ENCODE measurements at places on chromosomes 13 and 19.

DNA sequence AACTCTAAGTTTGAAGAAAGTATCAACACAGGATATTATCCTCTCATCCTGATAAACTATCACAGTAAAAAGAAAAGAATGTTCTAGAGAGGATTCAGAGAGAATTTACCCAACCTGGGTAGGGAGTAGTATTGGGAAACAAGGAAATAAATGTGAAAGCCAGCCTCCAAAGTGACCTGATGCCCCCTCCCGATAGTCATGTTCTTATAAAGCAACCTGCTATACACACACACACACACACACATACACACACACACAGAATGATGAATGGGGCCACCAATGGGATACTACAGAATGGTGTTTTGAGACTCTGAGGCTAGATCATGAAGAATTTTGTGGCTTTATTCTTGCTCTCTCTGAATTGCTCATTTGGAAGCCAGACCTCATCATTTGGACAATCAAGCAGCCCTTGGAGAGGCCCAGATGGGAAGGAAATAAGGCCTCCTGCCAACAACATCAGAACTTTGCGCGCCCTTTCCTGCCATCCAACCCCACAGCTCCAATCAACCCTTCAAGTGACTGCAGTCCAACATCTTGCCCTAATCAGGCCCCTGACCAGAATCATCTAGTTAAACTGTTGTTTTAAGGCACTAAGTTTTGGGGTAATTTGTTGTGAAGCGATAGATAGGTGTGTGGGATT, 807.9 kb upstream of the ARGLU1 start:
- DNase-seq = no peak

GRCh38 chr13:85236413-85236812, 562.8 kb downstream of the SLITRK6 start:
- no peak for DNase-seq

GRCh38 chr19:45667620-45668341, at the start of gene GIPR:
GIPR (plus strand) TSS chr19:45668221; CDS start chr19:45669521, 1,300 bp downstream.
- peak; percentile 51 for DNase-seq

DNA sequence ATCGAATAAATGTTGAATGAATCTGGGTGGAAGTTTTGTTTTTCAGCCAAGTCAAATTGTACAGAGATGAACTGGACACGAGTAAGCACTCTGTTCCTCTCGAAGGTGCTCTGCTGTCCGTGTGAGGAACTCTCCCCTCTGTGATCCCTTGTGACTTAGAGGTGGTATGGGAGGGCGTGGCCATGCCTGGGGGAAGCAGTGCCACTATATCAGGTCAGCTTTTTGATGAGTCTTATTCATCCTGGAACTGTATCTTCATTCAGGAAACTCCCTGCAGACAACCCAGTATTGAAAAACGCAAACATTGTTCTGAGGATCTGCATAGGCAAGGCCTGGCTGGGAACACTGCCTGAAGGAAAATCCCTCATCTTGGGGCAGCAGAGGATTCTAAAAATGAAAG, 45.7 kb upstream of the FLT1 start:
- DNase-seq = no peak

DNA sequence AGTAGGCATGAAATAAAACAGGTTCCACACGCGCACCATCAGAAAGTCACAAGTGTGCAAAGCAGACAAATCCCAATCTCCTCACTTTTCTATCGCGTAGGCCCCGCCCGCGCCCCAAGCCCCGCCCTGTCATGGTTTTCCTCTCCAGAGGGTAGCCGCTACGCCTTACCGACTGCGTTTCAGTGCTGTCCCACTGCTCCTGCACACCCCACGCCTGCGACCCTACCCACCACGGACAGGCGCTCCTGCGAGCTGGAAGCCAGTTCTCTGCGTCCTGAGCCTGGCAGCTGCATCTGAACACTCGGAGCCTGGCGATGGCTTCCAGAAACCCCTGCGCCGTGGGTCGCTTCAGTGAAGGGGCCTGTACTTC, 379 bp upstream of the ZNF470 start:
- DNase-seq = peak; percentile 67

DNA sequence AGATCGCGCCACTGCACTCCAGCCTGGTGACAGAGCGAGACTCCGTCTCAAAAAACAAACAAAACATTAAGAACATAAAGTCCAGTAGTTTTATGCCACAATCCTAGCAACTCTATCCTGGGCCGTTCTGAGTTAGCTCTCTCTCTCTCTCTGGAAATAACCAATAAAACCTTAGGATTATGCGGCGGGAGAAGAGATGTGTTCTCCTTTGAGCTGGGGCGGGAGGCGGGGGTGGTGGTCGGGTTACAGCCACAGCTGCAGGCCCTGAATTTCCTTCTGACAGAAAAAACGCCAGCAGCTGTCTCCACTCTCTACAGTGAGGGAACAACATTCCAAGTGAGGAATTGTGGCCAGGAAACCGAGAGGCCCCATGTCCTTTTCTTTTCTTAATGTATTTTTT, 9.1 kb upstream of the PNMA8A start:
- DNase-seq = peak; percentile 50

DNA sequence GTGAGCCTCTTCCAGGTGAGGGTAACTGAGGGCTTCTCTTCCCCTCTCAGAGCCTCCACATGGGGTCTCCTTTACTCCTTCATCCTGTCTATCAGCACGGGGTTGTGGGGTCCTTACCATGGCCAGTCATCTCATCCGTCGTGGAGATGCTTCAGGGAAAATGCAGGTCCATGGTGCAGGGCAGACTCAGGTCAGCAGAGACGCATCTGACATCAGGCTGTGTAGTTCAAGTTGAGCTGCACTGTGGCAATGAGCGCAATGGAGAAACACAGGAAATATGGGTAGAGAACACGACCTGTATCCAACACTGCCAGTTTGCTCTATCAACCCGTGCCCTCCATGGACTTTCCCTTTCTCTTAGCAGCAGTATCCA, 13.9 kb downstream of the LILRA5 start:
- DNase-seq = no peak

DNA sequence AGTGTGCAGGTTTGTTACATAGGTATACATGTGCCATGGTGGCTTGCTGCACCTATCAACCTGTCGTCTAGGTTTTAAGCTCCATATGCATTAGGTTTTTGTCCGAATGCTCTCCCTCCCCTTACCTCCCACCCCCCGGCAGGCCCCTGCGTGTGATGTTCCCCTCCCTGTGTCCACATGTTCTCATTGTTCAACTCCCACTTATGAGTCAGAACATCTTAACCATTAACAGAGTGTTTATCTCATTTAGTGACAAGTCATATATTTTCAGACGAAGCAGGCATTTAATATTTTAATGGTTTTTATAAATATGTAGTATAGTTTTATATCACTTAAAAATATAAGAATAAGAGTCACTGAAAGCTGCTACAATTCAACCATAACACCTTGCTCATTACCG, 780.5 kb upstream of the ARGLU1 start:
- DNase-seq = no peak

GRCh38 chr19:3323026-3323425, 43.4 kb upstream of the NFIC start:
- DNase-seq = no peak

DNA sequence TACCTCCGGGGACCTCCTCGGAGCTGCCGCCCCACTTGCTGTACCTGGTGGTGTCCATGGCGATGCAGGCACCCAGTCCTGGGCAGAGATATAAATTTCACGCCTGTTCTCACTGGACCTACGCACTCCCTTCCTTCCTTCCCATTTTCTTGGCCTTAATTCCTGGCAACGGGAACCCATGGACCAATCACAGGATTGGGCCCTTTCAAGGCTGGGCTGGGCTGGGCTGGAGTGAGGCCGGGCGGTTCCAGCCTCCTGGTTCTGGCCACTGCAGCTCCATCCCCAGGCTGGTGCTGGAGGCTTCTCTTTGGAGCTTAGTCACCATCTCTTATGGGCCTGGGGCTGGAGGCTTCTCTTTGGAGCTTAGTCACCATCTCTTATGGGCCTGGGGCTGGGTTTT, at the start of gene CLEC4G:
Gene CLEC4G (minus strand): TSS at position 66 of the 400 bp plus-strand sequence. CDS start 8 bp downstream, at position 58.
- no peak for DNase-seq

DNA sequence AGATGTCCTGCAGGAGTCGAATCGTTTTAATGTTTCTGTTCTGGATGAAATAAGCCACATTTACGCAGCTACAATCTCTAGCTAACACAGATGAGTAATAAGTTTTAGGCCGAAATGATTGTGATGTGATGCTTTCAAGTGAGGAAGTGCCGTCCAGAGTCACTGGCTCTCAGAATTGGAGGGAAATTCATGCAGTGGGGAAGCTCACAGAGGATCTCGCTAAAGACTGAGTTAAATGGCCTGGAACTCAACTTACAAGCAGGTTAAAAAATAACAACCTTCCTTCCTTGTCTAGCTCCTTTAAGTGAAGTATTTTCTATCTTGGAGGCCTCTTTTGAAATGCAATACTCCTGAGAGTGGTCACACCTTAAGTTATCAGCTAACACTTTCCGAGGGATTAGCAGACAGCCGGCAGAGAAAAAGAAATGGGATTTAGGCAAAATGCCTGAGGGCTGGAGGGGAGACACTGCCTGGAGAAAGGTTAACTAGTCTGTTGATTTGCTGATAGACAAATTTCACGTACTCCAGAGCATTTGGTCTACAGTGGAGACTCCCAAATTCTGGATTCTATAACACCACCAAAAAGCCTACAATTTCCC, 74.2 kb downstream of the IRS2 start:
- DNase-seq = no peak

- peak; percentile 35 for DNase-seq
These were observed 24.3 kb downstream of the COLGALT1 start for GRCh38 chr19:17579661-17580244.

DNA sequence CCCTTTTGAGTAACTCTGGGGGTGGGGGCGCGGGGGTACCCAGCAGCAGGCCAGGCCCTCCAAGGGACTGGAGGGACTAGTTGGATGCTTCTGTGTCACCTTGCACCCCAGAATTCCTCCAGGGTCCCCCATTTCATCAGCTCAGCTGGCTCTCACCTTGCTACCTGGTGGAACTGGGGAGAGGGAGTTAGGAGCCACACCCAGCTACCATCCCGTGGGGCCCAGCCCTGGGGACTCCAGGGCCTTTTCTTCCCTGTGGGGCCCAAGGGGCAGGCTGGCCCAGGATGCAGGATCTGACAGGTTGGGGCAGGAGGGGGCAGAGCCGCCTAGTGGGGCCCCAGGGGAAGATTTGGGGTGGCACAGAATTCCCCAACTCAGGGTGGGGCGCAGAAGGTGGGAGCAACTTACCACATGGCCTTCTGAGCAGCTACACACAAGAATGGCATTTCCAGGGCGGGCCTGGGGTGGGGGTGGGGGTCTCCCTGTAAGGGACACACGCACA, 32.8 kb upstream of the NANOS3 start:
- no peak for DNase-seq

DNA sequence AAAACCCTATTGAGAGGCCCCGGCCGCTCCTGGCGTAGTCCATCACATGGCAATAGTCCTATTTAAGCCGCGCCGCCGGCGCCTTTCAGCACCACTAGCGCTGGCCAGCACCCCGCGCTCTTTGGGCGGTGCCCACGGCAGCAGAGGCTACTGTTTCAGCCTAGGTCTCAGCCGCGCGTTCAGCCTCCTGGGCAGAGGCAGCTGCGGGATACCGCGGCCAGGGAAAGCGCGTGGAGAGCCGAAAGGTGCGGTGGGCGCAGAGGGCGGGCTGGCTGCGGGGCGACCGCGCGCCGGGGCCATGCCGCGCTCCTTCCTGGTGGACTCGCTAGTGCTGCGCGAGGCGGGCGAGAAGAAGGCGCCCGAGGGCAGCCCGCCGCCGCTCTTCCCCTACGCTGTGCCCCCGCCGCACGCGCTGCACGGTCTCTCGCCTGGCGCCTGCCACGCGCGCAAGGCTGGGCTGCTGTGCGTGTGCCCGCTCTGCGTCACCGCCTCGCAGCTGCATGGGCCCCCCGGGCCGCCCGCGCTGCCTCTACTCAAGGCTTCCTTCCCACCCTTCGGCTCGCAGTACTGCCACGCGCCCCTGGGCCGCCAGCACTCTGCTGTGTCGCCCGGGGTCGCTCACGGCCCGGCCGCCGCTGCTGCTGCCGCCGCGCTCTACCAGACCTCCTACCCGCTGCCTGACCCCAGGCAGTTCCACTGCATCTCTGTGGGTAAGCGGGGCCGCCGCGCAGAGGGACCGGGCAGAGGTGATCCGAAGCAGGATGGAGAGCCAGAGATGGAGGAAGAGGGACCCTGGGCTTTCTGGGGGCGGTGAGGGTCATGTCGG, at the start of gene GSX1:
Gene GSX1 (plus strand): TSS at position 91 of the 826 bp plus-strand sequence. CDS start 208 bp downstream, at position 299.
- DNase-seq = peak; percentile 51

DNA sequence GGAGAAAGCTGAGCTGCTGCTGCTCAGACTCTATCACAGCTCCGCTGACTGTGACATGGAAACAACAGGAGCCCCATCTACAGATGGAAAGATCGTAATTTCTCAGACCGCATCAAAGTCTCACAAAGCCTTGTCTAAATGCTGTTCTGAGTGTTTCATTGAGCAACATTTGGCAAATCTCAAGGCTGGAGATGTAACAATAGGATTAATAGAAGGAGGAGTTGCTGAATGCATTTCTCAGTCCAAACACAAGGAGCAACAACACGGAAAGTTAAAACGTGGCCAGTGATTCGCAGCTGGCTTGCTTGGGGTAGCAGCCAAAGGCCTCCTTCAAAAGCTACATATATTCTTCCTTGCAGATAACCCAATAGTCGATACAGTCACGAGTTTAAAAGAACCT, 55.7 kb downstream of the MRPL57 start:
- DNase-seq = no peak

- no peak for DNase-seq
These were observed 182.0 kb downstream of the DNAJC15 start for GRCh38 chr13:43205416-43205815.

- no peak for DNase-seq
These were observed at the start of gene FUT3 for GRCh38 chr19:5851302-5851701. FUT3 (minus strand) TSS chr19:5851449.

DNA sequence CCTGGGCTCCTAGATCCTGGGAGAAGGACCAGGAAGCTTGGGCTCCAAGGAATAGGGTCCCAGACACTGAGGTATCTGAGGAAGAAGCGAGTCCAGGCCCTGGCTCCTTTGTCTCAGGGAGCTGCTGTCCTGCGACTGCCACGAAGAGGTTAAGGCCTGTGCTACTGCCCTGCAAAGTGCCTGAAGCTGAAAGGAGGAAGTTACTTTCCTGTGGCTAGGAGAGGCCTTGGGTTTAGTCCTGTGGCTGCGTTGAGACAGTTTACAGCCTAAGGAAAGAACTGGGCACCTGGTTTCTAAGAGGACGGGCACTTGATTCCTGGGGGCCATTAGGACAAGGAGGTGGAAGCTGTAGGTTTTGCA, 2.8 kb downstream of the MYADM start:
- no peak for DNase-seq

GRCh38 chr13:23848646-23849141, 40.5 kb downstream of the MIPEP start:
- no peak for DNase-seq

- no peak for DNase-seq
These were observed 9.9 kb upstream of the NCR1 start for GRCh38 chr19:54896036-54896435.

DNA sequence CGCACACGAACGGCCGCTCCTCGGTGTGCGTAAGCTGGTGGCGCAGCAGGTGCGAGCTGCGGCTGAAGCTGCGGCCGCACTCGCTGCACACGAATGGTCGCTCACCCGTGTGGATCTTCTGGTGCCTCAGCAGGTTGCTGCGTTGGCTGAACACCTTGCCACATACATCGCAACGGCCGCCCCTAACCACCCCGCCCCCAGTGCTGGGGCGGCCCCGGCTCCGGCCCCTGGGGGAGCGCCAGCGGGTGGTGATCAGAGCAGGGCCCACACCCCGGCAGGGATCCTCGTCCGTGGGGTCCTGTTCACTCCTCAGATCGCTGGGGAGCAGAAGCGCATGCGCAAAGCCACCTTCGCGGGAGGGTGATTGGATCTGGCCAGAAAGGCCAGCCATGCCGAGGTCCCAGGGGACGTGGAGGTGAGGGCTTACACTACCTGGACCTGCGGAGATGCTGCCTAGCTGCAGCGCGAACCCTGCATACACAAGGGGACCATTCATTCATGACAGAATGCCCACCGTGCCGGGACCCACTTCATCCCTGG, 4.7 kb upstream of the UBE2M start:
- no peak for DNase-seq

GRCh38 chr13:39692660-39693438, 37.4 kb downstream of the COG6 start:
- no peak for DNase-seq

Data from heart right ventricle (tissue), 16 donors.